ENCODE measurements at places on chromosomes 3 and 15.
A peak's percentile ranks its signal among the peaks of the same experiment; 100 is the strongest.

DNA sequence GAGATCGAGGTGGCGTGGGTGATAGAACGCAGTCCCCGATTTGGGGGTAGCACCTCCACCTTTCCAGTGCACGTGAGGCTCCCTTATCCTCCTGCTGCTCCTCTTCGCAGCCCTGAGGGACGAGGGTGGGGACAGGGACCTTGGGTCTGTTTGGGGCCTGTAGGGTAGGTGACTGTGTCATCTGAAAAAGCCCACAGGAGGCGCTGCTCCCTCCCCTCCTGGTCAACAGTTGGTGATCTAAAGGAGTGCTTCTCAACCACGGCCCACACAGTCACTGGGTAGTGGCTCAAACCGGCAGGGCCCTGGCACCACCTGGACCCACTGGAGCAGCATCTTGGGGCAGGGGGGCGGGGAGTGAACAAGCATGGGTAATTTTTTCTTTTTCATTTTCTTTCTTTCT is 7.1 kb downstream of the LRRK1 start:
- DNase-seq = no peak

DNA sequence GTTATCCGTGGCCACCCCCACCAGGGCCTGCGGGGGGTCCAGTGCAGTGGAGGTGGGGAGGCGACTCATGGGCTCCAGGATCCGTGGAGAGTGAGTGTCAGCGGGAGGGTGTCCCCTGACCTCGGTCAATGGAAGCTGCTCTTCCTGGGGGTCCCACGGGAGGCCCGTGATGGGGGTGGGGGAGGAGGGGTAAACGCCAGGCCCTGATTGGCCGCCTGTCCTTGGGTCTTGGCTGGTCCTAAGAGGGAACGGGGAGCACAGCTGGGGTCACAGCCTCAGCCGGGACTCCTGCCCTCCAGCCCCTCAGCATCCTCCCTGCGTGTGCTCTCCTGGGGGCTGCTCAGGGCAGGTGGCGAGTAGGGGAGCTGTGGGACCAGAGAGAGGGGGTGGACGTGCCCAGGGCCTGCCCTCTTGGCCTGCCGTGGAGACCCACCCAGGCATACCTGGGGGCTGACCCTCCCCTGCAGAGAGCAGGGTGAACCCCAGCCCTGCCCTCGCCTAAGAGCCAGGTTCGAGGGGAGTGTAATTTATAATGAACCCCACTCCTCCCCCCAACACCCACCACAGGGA is 184.6 kb downstream of the GOLGA6L6 start:
- no peak for DNase-seq

GRCh38 chr3:66298591-66298990 is 77.8 kb downstream of the SLC25A26 start:
- DNase-seq = no peak

DNA sequence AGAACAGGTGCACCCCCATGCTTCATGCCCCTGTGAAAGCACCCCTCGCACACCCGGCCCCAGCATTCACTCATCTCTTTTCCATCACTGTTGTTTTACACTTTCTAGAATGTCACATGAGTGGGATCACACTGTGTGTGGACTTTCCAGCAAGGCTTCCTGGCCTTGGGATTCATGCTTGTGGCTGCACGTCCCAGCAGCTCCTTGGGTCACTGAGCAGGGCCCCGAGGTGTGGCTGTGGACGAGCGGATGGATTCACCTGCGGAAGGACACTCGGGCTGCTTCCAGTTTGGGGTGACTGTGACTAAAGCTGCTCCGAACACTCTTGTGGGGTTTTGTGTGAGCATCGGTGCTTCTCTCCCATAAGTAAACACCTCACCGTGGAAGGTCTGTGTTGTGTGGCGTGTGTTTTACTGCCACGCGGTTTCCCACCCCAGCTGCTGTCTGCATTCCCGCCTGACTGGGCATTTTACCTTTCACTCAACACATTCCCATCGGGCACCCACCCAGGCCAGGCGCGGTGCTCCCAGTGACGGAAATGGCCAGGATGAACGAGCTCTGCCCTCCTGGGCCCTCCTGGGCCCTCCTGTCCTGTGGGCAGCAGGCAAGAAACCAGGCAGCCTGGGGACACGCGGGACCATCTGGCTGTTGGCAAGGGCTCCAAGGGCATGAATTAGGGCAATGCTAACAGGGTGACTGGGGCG is 41.4 kb downstream of the DNAJB8 start:
- DNase-seq = no peak

DNA sequence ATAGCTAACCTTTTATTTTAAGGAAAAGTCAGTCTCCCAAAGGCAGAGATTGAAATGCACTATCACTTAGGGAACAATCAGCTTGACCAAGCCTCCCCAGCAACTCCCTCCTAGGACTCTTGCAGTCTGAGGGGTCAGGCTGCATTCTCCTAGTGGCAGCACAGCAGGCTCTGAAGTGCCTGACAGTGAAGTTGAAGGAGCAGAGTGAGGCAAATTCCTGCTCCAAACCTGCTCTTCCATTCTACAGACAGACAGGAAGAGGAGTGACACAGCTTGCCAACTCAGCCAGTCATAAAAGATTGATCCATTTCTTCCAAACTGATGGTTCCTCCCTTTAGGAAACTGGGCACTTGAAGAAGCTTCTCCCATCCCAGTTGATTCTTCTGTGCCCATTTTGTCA is 43.9 kb upstream of the SMAD3 start:
- no peak for DNase-seq

DNA sequence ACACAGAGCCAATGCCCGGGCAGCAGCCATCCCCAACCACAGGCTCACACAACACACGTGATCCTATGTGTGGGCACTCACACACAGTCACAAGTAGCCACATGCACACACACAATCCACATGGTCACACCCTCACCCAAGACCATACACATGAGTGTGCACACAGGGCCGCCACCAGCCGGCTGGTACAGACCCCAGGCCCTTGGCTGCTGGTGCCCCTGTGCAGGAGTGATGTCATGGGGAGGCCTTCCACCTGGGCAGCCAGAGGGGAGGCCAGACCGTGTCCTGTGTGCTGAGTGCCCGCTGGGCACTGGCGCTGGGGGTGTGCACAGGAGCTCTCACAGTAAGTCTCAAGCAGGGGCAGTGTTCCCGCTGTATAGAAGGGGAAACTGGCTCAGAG is 36.9 kb downstream of the DNAJB8 start:
- DNase-seq = no peak

- DNase-seq = peak; percentile 30
These were observed 866 bp downstream of the TNIK start for GRCh38 chr3:171459137-171459941.

DNA sequence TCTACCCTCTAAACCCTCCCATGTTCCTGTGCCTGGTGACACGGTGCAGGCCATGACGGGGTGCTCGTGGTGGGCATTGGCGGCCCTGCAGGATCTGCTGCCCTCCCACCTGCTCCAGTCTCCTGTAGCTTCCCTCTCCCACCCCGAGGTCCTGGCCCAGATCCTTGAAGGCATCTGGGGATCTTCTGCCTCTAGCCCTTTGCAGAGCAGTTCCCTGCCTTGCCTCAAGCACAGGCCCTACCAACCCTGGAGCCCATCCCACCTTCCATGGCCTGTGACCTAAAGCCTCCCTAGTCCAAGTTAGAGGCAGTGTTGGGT is 27.5 kb upstream of the SEC13 start:
- DNase-seq = no peak

- no peak for DNase-seq
These were observed 123.7 kb downstream of the ABHD5 start for GRCh38 chr3:43814461-43814860.

- DNase-seq = no peak
These were observed 68.5 kb downstream of the ABTB1 start for GRCh38 chr3:127741246-127741645.

DNA sequence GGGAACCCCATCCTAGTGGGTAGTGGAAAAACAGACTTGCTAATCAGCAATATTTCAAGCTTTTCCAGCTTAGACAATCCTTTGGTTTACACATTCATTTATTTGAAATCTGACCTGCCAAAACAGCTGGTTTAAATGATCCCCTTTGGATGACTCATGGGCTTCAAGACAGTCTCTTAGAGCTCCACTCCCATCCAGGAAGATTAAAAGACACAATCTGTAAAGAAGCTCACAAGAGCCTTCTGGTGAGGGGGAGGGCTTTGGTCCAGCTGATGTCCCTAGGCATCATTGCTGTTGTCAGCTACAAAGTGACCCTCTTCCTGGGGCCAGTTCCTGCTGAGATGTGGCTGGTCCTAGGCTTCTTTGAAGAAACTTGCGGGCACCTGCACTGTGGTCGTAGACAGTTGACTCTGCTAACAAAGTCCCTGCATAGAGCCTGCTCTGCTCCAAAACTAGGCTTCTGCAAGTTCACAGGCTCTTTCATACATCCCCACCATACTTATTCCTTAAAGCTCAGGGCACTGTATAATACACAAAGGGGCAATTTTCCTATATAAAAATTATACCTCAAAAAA is 73.7 kb downstream of the IGSF11 start:
- DNase-seq = no peak

GRCh38 chr3:188507244-188507720 is 353.3 kb downstream of the LPP start:
- no peak for DNase-seq

DNA sequence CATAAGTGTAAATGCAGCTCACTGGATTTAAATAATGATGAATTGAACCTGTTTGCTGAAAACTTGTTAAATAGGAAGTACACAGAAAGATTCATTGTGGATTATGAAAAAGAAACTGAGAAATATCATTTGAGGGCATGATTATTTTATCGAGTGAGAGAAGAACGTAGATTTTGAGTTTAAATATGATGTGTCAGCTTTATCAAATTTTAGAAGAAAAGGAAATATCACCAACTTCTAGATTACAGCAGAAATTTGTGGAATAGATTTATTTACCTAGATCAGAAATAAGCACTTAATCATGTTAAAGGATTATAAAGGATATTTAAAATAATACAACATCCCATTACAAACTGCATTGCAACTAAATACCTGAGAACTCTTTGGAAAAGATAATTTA is 315.5 kb downstream of the ZPLD1 start:
- no peak for DNase-seq

- DNase-seq = no peak
These were observed 16.6 kb upstream of the NIT2 start for GRCh38 chr3:100317912-100318311.

DNA sequence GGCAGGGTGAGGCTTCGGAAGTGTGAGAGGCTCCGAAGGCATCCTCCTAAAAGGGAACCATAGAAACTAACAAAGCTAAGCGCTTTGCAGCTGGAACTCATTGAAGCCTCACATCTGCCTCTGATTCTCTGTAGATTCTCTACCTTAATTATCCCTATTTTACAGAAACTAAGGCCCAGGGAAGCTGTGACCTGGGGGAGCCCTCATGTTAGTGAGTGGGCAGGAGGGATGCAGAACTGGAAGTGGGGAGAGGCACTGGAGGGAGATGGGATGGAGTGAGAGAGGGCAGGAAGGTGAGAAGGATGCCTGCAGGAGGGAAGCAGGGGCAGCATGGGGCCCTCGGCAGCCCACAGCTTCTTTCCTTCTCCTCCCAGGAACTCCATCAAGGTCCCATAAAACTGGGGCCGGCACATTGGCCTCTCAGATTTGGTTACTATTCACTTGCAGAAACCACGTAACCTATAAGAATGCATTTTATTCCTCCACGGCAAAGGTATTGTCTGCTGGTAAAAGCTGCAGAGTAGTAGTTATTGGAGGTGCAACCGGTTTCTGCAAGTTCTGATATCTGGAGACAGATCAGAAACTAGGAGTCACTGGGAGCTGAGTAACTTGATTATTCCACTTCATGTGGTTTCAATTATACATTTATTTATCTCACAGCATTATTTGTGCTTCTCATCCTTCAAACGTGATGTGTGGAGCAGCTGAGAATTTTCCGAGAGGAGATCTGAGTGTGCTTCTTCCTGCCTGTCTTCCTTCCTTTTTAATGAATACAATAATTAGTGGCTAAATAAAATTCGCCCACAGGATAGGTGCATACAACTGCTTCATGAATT is 24.0 kb upstream of the CHCHD6 start:
- DNase-seq = no peak

GRCh38 chr3:60298141-60298540 is 953.1 kb downstream of the FHIT start:
- DNase-seq = no peak

DNA sequence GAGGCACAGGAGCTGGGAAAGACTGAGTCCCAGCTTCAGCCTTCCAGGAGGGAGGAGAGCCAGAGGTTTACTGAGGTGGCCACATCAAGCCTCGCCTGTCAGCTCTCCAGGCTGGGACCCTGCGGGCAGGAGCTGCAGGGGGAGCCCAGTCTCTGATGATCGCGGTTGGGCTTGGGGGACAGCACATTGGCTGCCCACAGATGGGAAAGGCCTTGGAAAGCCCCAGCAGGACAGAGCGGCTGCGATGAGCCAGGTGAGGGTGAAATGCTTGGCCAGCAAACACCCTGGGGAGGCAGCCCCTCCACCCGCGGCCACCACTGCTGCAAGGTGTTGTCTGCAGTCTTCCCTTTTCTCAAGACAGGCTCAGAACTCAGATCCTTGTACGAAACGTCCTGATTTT is 31.2 kb downstream of the SEC61A1 start:
- no peak for DNase-seq

DNA sequence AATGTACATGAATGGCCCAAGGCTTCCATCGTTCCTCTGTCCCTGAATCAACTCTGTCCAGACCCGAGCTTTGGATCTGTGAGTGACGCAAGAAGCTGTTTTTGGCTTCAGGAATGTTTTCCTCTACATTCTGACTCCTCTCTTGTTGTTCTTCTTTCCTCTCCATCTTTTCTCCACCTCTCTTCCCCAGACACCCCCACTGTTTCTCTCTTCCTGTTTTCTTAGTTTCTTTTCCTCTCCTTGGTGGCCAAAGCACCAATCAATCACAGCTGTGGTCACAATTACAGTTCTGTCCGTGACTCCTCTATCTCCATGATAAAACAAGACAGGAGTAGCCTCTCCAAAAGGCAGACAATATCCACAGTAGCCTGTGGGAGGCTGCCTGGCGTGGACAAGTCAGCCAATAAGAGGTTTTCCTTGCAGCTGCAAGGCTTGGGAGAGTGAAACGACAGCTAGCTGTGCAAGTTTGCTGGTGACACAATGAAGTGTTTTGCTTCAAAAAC is 4.9 kb upstream of the TMEM212 start:
- no peak for DNase-seq

DNA sequence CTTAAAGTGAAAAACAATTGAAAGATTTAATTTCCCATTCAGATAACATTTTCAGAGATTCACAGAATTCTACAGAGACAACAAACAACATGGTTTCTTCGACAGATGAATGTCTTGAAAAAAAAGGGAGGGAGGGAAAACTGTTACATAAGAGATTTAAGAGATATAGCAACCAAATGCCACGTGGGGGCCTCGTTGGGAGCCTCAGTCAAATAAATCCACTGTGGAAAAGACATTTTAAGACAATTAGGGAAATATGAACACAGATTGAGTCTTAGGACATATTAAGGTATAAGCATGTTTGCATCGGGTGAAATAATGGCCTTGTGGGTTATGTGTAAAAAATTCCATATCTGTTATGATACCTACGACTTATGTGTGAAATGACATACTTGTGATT is 5.0 kb upstream of the PRRT3 start:
- no peak for DNase-seq

All from activated T-cell treated with anti-CD3 and anti-CD28 coated beads for 4 hours (primary cell).